Dorsolateral prefrontal cortex (tissue), 122 donors: ENCODE measurements at places on chromosomes 2 and 18. TPM values are rescaled to one million over a fixed set of nuclear protein-coding genes. Genes with fewer than 3 reads are reported as not detected.
A peak's percentile ranks its signal among the peaks of the same experiment; 100 is the strongest.

- no peak for DNase-seq
These were observed 207.4 kb downstream of the FHOD3 start for GRCh38 chr18:36504928-36505327.

- no peak for DNase-seq
These were observed 321.1 kb upstream of the SALL3 start for GRCh38 chr18:78658531-78658930.

CRYBA2 gene
- 2.8 TPM for total RNA-seq

- DNase-seq, result peak; percentile 48
These were observed 142.7 kb downstream of the KLHL14 start for GRCh38 chr18:32629981-32630700.

CCDC68 gene
- 1.4 TPM for total RNA-seq

DNA sequence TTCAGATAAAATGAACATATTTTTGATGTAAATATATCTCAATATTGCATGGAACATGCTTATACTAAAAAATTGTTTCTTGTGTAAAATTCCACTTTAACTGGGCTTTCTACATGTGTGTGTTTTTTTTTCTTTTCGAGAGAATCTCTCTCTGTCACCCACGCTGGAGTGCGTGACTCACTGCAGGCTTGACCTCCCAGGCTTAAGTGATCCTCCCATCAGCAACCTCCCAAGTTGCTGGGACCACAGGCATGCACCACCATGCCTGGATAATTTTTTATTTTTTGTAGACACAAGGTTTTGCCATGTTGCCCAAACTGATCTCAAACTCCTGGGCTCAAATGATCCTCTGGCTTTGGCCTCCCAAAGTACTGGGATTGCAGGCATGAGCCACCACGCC, 254.6 kb downstream of the LOXHD1 start:
- no peak for DNase-seq

DNA sequence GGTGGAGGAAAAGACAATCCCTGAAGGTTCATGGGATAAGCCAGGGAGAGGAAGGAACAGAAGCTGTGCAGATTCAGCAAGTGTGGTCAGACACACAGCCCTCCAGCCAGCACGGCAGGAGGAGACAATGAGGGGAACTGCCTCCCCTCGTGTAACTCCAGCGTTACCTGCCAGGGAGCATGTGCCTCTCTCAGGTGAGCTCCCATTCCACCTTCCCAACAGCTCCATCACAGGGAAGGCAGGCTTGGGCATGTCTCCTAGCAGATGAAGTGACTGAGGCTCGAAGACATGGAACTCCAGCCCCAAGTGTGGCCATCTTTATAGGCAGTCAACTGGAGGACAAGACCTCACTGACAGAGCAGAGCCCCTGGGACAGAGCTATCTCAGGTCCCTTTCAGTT, 47.4 kb downstream of the ZBTB7C start:
- no peak for DNase-seq

GRCh38 chr2:195408811-195409210, 248.2 kb upstream of the SLC39A10 start:
- no peak for DNase-seq

DNA sequence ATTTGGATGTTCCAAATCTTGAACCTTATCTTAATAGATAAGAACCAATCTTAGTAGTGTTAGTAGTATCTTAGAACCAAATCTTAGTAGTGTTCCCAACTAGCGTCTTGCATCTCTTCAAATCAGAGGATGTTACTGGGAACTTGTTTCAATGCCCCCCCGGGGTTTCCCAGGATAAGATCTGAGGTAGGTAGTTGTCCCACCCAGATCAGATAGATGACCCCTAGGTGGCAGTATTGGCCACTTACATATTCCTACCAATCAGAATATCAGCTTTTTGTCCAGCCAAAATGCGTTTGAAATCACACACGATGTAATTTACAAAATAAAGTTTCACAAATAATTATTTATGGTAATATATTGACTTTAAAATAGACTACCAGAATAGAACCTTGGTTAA, 314.8 kb downstream of the MBD2 start:
- no peak for DNase-seq

CYS1 gene
- total RNA-seq, result 7.1 TPM

GRCh38 chr2:240869956-240870875, 1.6 kb downstream of the AGXT start:
- no peak for DNase-seq

DNA sequence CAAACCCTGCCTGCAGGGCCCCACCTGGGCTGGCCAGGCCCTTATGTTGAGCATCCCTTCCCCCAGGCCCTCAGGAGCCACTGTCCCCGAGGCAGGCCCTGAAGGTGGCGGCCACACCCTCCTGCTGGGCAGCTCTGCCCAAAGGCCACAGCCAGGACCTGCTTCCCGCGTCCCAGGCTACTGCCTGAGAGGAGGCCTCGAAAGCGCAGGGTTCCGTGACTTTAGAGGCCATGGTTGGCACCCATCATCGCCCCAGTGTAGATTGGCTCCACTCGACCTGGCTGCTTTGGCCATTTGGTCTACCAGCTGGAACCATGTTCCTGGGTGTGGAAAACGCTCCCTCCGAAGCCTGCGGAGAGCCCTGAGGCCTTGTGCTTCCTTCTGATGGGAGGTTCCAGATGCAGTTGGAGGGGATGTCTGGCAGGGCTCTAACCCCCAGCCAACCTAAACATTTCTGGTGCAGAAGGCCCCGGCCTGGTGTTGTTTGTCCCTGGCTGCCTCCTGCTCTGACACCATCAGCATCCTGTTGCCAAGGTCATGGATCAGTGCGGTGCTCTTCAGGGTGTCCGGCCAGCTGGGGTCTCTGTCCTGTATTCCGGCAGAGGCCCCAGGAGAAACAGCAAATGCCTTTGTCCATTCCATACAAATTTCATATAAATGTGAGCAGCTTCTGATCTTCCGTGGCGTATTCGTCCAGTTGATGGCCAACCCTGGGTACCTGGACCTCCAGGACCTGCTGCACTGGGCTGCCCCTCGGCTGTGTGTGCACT, 14.7 kb downstream of the CAPN10 start:
- DNase-seq, result no peak

EPB41L3 gene
- 244 TPM for total RNA-seq

DNA sequence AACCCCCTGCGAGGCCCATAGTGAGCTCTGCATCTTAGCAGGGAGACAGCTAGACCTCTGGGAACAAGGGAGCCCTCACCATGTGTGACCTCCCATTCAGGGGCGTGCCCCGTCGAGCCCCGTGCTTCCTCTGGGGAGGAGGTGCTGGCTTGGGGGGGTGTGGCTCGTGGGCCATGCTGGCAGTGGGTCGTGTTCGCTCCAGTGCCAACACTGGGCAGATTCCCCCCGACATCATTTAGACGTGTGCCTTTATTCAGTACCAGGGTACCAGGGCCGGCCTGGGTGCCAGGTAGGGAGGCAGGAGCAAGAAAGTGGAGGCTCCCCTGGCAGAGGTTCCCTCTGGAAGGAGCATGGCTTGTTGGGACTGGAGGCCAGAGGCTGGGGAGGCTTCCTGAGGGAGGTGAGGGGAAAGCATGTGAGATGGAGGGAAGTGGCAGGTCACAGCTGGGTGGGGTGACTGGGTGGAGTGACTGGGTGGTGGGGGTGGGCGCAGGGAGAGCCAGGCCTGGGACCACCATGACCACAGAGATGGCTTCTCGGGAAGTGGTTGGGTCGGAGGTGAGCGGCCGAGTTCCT, 15.2 kb downstream of the GPC1 start:
- DNase-seq, result no peak

- peak; percentile 23 for DNase-seq
These were observed 10.7 kb downstream of the RPL31 start for GRCh38 chr2:101012706-101013181.

- DNase-seq, result no peak
These were observed 166.5 kb upstream of the SIX3 start for GRCh38 chr2:44774826-44775492.

PLCD4 gene
- 6.2 TPM for total RNA-seq

DNA sequence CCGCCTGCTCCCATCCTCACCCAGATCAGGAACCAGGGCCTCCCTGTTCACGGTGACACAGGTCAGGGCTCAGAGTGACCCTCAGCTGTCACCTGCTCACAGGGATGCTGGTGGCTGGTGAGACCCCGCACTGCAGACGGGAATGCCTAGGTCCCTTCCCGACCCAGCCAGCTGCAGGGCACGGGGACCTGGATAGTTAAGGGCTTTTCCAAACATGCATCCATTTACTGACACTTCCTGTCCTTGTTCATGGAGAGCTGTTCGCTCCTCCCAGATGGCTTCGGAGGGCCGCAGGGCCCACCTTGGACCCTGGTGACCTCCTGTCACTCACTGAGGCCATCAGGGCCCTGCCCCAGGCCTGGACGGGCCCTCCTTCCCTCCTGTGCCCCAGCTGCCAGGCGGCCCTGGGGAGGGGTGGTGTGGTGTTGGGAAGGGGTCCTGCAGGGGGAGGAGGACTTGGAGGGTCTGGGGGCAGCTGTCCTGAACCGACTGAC, 31.7 kb downstream of the GPC1 start:
- no peak for DNase-seq

DNA sequence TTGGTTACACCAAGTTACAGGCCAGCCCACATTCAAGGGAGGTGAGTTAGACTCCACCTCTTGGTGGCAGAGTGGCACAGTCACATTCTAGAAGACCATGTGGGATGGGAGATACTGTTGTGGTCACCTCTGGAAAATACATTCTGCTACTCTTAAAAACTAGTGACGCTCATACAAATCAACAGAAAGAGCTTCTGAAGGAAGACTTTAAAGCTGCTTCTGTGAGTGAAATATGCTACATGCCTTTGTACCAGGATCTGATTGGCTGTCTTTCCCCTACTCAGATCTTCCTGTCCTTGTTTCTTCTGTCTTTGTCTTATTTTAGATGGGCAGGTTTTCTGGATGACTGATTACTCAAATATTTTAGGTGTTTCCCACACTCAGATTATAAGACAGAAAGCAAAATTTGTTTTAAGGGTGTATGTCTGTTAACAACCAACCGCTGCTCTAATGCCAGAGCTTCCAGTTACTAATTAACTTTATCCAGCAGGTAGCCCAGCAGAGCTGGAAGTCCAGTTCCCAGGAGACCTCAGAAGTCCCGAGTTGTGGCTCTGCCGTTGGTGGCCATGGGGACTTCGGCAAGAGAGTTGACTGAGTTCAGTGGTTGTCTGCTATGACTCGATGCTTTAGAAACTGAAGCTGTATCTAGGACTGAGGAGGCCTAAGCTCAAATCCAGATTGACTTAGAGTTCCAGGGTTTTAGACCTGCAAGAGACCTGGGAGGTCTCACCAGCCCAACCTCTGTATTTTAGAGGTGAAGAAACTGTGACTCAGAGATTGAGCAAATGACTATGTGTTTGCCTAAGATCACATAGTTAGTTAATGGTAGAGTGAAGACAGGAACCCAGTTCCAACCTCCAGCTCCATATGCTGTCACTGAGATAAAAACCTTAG, 7.4 kb downstream of the IL1R2 start:
- no peak for DNase-seq

DNA sequence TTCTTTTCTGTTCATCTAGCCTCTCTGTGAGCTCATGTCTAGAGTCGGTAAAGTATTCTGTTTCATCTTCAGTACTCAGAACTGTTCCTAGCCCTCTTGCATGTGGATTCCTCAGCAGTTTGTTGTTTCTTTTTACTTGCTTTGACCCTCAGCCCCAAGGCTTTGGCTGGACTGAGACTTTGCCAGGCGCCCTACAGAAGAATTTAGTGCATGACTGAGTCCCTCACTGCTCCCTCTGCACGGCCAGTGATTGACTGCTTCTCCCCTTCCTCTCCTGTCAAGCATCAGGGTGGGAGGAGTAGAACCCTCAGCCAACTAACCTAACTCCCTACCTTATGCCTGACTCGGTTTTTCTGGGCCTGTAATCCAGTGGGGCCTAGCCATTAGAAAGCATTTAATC, 109.8 kb downstream of the ESCO1 start:
- no peak for DNase-seq

- no peak for DNase-seq
These were observed 75.9 kb upstream of the COL3A1 start for GRCh38 chr2:188898261-188898660.

DNA sequence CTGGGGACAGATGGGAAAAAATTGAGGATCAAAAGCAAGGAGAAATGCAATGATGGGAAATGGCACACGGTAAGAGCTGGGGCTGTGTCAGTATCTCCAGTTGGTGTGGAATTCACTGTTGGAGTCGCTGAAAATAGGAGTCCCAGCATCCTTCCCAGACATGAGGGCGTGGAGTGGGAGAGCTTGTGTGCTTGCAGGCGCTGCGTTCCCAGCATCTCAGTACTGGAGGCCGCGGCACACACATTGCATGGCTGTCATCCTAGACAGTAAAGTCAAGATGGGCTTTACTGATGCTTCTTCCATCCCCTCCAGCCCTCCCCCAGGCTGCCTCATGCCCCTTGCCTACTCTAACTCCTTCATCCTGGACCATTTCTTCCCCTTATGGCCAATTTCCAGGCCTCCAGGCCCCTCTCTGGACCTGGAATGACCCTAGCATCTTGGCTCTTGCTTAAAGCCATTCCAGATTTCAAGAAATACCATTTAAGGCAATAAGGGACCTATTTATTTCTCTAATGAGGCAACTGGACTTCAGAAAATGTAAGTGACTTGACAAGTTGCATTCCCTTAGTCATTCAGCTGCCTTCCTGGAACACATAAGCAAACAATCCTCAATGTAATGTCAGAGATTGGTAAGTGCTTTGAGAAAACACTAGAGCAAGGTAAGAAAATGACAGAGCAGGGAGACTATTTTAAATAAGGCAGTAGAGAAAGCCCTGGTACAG, 70.5 kb upstream of the TTC39C start:
- peak; percentile 36 for DNase-seq

DNA sequence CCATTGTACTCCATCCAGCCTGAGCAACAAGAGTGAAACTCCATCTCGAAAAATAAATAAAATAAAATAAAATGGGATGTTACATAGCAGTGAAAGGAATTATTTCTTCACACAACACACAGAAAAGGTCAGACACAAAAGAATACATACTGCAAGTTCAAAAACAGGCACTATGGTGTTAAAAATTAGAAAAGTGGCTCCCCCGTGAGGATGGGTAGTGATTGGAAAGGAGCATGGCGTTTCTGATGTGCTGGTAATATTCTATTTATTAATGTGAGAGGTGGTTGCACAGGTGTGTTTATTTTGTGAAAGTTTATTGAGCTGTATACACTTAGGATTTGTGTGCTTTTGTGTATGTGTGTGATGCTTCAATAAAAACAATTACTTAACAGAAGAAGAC, 22.9 kb upstream of the RAB10 start:
- no peak for DNase-seq

PPP1CB gene
- 197 TPM for total RNA-seq

DNA sequence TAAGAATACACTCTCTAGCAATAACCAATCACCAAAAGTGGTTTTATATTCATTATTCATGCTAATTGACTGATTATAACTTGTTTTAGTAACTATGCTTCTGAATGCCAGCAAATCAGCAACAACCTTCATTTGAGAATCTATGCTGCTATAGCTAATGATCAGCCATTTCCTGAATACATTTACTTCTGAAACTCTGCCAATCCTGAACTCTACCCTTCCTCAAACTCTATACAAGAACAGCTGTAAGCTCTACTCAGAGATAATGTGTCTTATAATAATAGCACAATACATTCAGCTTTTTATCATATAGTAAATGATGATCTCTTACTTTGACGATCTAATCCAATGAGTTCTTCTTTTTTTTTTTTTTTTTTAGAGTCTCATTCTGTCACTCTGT, 85.7 kb upstream of the EPAS1 start:
- no peak for DNase-seq
